Cerebellar nuclear complex (tissue), 1 donor: ENCODE measurements at places on chromosomes 1 and 21.

- DNase-seq = no peak
Observed at GRCh38 chr21:36092681-36093080, 22.9 kb downstream of the CBR1 start.

DNA sequence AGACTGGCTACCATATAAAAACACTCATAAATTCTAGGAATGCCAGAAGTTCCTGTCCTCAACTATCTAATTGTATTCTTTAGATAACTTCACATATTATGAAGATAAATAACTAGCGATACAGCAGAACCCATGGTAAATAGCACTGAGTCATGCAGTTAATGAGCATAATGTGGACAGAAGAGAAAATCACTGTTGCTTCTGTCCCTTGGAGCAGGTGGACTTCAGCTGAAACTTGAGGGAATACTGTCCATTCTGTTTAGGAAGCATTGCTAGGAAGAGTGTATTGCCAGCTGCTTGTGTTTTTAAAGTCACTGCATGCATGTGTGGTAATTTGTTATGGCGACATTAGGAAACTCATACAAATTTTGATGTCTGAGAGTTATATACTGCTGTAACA lies 854.4 kb downstream of the LTN1 start:
- DNase-seq = no peak

GRCh38 chr1:53521924-53522552 lies 62.8 kb downstream of the DMRTB1 start:
- no peak for DNase-seq

DNA sequence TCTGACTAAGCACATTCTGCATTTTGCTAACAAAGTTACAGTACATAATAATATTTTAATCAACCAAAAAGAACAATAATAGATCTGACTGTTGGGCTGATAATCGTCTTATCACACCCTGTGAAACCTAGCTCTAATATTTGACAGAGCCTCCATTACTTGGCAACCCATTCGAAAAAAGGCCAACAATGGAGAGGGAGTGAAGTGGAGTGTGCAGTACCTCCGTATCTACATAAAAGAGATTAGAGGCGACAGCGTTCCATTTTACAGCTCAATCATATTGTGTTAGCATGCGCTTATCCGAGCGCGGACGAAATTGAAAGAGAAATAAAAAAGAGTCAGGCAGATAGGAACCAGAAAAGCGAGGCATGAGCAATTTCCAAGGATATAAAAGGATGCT lies 137.3 kb upstream of the USH2A start:
- no peak for DNase-seq

DNA sequence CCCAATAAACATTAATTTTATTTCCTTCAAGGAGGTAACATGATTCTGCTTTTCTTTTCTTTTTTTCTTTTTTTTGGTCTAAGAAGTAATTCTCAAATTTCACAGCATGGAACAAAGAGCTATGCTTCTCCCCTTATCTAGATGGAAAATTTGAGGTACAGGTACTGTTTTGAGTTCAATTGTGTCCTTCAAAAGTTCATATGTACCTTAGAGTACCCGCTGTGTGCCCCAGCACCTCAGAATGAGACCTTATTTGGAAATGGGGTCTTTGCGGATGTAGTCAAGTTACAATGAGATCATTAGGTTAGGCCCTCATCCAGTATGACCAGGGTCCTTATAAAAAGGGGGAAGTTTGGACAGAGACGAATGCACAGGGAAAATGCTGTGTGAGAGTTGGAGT lies 22.0 kb downstream of the ELAPOR1 start:
- DNase-seq = no peak

DNA sequence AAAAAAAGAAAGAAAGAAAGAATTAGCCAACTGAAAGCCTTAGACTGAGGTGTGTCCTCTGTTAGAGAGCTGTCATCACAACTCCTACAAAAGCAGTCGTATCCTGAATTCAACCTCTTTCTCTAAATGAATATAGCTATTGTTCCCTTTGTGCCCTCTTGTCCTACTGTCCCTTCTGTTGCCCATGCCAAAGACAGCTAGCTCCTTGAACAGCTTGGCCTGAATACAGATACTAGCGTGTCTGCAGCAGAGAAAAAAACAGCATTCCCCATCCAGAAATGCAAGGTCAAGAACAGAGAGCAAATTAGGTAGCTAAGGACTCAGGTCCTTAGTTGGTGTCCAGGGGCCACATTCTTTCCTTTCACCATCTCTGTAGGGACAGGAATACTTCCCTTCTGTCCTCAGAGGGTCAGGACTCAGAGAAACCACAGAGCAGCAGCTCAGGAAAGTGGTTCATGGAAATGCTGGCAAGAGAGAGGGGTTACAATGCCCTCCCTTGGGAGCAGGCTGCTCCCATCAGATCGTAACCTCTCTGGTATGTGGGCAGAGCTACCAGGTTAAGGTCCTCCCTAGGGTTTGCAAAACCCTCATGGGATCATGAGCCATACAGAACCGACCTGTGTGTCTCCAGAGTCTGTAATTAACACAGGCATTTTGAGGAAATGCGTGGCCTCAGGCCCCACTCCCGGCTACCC lies 1.8 kb upstream of the ZBTB48 start:
- no peak for DNase-seq

DNA sequence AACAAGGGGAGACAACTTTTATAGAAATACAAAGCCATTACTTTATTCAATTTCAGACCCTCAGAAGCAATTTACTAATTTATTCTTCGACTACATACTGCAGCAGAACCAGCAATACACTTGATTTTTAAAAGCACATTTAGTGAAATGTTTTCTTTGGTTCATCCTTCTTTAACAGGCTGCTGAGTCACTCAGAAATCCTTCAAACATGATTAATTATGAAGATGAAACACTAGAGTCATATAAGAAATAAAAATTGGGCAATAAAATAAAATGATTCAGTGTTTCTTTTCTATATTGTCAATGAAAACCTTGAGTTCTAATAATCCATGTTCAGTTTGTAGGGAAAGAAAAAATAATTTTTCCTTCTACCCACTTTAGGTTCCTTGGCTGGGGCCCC lies 47.0 kb downstream of the CHML start:
- DNase-seq = no peak

GRCh38 chr1:104629589-104629988 lies 879.9 kb downstream of the AMY1C start:
- DNase-seq = no peak

DNA sequence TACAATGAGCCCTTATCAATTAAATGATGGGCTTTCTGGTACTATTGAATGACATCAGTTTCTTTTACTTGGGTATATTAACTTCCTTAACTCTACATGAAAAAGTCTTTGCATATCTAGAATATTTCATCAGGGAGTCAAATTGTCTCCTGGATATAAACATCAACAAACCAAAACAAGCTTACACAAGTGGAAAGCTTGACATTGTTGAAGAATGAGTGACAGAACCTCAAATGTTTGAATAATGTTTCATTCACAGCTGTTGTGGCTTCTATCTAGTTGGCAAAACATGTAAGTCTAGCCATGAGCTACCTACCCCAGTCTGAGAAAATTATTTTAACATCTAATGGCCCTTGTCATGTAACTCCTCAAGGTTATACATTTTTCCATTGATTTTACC lies 604.8 kb upstream of the ADAMTS5 start:
- no peak for DNase-seq

DNA sequence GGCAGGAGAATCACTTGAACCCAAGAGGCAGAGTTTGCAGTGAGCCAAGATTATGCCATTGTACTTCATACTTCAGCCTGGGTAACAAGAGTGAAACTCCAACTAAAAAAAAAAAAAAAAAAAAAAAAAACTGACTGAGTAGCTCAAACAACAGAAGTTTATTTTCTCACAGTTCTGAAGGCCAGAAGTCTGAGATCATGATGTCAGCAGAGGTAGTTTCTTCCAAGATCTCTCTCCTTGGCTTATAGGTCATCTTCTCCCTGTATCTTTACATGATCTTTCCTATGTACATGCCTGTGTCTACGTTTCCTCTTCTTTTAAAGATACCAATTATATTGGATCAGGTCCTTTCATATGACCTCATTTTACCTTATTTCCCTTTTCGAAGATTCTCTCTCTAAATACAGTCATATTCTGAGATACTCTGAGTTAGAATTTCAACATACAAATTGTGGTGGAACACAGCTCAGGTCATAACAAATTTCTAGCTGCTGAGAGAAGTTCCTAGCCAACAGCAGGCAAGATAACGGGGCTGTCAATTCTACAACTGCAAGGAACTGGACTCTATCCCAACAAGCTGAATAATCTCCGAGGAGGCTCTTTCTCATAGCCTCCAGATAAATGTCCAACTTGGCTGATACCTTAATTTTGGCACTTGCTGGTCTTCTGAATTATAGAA lies 187.7 kb upstream of the ADAMTS5 start:
- no peak for DNase-seq

DNA sequence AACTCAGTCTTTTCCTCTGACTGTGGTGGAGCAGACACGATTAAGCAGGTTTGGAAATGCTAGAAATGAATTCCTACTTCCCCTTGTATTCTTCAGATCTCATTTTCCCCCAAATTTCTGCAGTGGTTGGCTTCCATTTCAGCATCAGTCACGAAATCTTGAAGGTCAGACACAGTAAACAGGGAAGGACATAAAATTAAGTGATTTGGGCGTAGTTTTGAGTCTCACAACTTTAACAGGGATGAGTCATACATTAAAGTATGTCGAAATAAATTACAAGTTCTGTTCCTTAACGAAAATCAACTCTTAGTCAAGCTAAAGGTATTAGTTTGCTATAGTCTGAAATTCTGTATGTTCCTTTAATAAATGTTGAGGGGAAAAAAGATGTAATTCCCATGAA lies 61.1 kb downstream of the HNRNPR start:
- no peak for DNase-seq

DNA sequence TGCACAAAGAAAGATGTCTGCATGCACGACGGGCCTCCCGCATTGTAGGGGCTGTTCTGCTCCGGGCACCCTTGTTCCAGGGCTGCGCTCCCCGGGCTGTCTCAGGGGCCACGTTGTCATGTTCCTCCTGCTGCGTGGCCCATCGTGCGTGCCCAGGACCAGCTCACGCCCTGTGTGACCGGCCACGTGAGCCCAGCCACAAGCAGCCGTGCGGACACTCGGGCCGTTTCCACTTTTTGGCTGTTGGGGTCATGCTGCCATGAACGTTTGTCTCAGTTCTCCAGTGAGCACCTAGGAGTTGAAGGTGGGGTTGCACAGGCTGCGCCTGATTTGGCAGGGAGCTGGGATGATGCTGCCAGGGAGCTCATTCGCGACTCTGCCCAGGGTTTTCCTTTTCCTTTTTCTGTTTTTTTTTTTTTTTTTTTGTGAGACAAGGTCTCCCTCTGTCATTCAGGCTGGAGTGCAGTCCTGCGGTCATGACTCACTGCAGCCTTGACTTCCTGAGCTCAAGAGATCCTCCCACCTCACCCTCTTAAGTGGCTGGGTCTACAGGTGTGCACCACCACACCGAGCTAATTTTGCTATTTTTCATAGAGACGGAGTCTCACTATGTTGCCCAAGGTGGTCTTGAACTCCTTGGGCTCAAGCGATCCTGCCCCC lies 17.4 kb downstream of the PDXK start:
- no peak for DNase-seq

DNA sequence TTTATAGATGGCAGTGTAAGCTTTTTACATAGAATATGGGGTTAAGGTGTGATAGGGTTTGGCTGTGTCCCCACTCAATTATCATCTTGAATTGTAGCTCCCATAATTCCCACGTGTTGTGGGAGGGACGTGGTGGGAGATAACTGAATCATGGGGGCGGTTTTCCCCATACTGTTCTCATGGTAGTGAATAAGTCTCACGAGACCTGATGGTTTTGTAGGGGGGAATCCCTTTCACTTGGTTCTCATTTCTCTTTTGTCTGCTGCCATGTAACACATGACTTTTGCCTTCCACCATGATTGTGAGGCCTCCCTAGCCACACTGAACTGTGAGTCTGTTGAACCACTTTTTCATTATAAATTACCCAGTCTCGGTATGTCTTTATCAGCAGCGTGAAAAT lies 290.3 kb upstream of the B3GALT2 start:
- no peak for DNase-seq

- DNase-seq = no peak
Observed at GRCh38 chr1:173302366-173302765, 95.2 kb upstream of the TNFSF4 start.

DNA sequence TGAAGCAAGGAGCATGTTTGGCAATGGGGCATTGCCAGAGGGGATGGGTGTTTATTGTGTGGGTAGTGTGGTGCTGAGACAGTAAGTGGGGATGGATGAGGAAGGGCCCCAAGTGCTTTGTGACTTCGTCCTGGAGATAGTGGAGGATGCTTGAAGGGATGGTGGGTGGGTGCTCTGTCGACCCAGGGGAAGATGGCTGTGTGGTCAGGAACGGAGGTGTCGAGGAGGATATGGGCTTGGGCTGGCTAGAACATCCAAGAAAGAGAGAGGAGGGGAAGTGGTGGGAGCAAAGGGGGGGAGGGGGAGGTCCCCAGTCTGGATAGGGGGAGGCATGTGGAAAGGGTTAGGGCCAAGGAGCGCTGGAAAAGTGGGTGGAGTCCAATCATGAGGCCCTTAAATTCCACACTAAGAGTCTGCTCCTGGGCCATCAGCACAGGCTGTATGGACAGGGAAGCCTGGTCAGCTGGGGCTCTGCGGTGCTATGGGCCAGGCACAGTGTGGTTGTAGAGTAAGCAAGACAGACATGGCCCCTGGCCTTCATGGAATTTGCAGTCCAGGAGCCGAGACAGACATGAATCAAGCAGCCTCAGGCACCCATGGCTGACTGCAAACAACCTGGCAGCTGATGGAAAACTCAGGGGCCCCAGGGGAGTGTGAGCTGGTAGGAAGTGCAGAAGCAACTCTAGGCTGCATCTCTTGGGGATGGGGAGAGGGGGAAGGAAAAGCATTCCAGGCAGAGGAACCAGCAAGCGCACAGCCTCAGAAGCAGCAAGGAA lies 36.3 kb downstream of the EDN2 start:
- no peak for DNase-seq

DNA sequence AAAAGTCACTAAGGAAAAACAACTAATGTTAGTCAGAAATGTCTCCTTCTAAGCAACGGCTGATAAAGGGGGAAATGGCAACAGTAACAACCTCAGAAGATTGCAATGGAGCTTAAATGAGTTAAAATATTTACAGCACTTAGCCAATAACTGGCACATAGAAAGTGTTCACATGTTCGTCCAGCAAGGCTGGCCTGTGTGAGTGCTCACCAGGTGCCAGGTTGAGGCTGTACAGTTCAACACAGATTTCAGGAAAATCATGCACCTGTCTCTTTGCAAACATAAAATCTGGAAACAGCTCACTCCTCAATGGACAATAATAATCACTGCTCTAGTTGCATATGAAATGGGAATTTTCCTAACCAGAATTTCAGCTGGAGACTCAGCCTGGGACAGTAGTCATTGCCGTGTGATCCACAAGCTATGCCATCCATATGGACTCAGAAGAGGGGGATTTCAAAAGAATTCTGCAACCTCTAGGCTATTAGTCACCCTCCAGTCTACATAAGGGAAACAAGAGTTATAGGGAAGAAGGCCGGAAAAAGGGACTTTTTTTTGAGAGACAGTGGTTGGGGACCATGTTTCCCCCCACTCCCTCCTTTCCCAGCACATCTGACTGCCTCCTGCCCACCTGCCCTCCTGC lies 68.6 kb downstream of the SYDE2 start:
- no peak for DNase-seq

GRCh38 chr1:14925336-14926136 lies 228.0 kb upstream of the TMEM51 start:
- DNase-seq = no peak
